Activated naive CD8-positive, alpha-beta T cell treated with anti-CD3 and anti-CD28 coated beads for 36 hours (primary cell): ENCODE measurements at places on chromosomes 16 and 17. TPM values are rescaled to one million over a fixed set of nuclear protein-coding genes. Genes with fewer than 3 reads are reported as not detected.
A peak's percentile ranks its signal among the peaks of the same experiment; 100 is the strongest.

GRCh38 chr17:47811709-47812108 is 9.9 kb downstream of the OSBPL7 start:
- no peak for DNase-seq

The SLC25A39 gene
- 193 TPM for total RNA-seq

DNA sequence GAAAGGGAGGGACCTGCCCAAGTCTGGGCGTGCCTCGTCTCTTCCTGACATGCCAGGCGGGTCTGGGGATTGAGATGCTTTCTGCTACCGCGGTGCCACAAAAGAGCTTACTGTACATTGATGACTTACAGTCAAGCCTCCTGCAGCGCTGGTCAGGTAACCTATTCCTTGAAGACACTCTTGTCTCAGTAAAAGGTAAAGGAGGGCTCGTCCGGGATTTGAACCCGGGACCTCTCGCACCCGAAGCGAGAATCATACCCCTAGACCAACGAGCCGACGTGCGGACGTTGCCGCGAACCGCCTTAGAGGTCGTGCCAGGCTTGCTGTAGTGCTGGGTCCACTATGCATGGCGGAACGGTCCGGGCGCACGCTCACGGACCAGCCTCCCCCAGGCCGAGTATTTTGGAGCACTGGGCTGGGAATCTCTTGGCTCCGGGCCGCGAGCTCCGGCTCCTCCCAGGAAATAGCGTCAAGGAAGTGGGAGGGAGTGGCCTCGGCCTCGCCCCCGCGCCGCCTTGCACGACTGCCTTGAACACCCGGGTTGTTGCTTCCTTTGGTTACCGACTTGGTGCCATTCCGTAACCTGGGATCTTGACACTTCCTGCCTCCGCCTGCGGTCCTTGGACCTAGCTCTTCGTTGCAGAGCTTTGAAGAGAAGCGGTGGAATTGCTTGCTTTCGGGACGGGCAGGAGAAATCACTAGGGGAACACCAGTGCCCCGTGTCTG is 12.4 kb upstream of the AURKB start:
- peak; percentile 91 for DNase-seq

GRCh38 chr17:46917516-46917915 is 5.4 kb upstream of the GOSR2 start:
- no peak for DNase-seq

The UMOD gene
- not detected for total RNA-seq

GRCh38 chr17:14199601-14200000 is 37.1 kb downstream of the CDRT15 start:
- DNase-seq = no peak
